ENCODE measurements at places on chromosomes 7 and 10.

DNA sequence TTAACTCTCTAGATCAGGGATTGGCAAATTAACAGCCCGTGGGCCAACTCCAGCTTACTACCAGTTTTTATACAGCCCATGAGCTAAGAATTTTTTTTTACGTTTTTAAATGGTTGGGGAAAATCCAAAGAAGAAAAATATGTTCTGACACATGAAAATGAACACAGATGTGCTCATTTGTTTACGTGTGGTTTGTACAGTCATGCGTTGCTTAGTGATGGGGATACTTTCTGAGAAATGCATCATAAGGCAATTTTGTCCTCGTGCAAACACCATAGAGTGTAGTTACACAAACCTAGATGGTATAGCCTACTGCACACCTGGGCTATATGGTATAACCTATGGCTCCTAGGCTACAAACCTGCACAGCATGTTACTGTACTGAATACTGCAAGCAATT is 8.3 kb upstream of the SMKR1 start:
- DNase-seq, result no peak

DNA sequence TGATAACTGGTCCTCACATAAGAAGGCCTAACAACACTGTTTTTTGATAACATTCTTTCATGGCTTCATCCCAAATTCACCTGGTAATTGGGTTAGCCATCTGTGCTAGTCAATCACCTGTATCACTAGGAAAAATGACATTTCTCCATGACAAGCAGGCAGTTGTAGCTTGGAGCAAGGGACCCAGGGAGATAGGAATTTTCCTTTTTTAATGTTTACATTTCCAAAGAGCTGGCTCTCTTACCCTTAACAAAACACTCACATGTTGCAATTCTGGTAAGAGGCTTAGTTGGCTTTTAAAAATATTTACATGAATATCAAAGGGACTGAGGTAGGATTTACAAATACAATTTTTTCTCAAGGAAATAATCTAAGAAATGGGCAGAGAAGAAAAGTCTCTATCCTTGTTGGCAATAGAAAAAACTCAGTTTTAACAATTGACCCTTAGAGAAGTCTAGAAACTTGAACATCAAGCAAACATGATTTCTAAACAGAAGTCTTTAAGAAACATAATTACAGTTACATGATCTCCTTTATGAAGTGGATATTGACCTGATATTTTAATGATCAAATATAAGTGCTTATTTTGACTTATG is 16.1 kb upstream of the AKR1C1 start:
- no peak for DNase-seq

DNA sequence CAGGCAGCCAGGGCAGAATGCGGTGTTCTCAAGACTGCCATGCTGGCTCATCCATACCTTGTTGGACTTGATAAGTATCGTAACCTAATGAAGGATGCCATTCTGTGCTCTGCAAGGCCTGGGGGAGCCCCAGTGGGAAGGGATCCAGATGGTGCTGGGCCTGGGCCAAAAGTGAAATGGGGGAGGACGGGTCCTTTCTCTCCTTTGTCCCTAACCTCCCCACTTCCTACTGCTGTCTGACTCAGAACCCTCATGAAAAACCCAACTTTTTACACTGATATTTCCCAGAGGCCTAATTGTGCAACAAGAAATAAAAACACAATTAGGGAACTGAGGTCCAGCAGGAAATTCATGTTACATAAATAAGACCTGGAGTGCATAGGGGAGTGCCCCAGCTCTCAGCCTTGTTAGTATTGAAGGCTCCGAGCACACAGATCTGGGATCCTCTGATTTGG is 193.7 kb upstream of the SVIL start:
- no peak for DNase-seq

DNA sequence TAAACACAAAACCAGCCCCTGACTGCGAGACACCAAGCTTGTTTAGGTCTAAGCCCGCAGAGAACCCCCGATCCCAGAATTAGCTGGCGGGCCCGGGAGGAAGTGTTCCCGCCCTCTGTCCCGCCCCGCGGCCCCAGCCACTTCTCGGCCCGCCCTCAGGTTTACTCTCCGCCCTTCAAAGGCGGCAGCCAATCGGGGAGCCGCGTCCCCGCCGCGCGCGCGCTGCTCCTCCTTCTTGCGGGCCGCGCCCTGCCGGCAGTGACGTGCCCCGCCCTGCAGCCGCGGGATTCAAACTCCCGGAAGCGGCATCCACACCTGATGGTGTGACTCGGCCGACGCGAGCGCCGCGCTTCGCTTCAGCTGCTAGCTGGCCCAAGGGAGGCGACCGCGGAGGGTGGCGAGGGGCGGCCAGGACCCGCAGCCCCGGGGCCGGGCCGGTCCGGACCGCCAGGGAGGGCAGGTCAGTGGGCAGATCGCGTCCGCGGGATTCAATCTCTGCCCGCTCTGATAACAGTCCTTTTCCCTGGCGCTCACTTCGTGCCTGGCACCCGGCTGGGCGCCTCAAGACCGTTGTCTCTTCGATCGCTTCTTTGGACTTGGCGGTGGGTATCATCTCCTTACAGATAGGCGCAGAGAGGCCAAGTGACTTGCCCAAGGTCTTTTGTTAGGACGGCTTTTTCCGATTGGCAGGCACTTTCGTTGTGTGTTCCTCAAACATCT is at the start of gene CEP55:
Gene CEP55 (plus strand): TSS at position 291 of the 720 bp plus-strand sequence. CDS start 3,440 bp downstream, outside the sequence.
- DNase-seq, result peak; percentile 79

DNA sequence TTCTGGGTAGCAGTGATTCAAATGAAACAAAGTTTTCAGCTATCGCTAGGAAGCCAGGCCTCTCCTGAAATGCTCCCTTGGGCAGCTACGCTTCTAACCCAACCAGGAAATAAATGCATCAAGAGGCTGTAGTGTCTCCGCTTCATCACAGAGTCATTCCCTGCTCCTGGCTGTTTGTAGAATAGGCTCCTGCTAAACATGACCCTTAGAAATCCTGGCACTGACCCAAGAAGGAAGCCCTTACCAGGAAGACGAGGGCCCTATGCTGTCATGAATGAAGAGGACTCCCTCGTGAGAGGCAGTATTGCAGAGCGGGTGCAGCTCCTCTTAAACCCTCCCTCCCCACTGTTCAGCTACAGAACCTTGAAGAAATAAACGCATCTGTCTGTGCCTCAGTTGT is 48.3 kb downstream of the NOD1 start:
- DNase-seq, result no peak

- no peak for DNase-seq
Observed at GRCh38 chr7:84092207-84092606, 102.4 kb downstream of the SEMA3A start.

- DNase-seq, result no peak
Observed at GRCh38 chr7:28037220-28038010, 143.2 kb downstream of the JAZF1 start.

DNA sequence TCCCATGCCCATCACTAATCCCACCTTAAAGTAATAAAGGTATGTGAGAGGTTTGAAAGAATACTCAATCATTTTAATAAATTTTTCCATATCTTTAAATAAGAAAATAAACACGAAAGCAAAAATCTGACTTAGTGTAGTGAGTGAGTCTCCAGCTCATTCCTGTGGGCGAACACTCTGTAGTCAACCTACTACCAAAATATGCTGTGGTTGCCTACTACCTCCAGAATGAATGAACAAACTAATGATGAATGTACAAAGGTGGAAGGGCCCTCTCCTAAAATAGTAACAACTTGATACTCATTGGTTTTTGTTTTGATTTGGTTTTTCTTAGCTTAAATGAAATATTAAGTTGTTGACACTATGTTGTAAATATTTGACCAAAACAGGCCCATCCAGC is 195.5 kb upstream of the HPS1 start:
- DNase-seq, result no peak

- no peak for DNase-seq
Observed at GRCh38 chr10:60877777-60878120, 66.2 kb downstream of the RHOBTB1 start.

- no peak for DNase-seq
Observed at GRCh38 chr10:69451784-69452251, 553 bp downstream of the TSPAN15 start.

- DNase-seq, result no peak
Observed at GRCh38 chr7:12322284-12322902, 81.3 kb downstream of the VWDE start.

GRCh38 chr7:1555046-1555812 is 776 bp downstream of the TMEM184A start:
- DNase-seq, result no peak

DNA sequence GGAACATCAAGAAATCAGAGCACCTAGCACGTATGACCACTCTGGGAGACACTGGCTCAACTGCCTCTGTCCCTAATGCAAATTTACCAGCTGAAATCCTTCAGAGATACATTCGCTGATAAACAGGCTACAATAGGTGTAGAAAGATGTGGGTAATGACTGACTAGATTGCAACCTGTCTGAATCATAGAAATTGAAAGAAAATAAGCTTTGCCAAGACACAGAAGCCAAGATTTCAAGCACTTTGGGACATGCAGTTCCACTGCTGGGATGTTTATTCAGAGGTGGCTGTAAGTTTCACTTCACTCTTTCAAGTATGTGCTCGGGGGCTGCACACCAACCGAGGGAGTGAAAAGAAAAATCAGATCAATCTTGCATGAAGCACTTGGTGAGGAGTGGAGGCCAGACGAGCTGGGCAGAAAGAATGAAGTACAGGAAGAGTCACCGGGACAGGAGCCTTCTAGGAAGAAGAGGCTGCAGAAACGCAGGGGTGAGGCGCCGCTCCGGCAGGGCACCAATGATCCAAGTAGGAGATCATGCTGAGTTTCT is 276.7 kb downstream of the PARD3 start:
- no peak for DNase-seq

GRCh38 chr10:79490400-79491142 is 21.8 kb upstream of the EIF5AL1 start:
- no peak for DNase-seq

- DNase-seq, result no peak
Observed at GRCh38 chr7:30800785-30801252, 29.6 kb downstream of the MINDY4 start.

DNA sequence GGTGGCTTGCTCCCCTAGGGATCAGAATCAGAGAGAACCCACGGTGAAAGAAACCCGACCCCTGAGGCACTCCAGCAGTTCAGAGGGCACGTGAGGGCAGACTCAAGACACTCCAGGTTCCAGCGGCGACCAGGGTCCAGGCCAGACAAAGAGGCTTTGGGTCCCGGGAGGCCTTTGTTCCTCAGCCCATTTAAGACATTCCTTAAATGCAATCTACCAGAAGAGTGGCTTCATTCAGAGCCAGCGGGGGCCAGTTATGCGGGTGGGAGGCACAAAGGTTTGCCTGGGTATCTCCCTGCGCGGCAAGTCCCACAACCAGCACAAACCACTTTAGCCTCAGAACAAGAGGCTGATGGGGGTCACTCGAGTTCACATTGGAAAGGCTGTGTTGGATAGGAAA is 53.6 kb downstream of the AFAP1L2 start:
- no peak for DNase-seq

DNA sequence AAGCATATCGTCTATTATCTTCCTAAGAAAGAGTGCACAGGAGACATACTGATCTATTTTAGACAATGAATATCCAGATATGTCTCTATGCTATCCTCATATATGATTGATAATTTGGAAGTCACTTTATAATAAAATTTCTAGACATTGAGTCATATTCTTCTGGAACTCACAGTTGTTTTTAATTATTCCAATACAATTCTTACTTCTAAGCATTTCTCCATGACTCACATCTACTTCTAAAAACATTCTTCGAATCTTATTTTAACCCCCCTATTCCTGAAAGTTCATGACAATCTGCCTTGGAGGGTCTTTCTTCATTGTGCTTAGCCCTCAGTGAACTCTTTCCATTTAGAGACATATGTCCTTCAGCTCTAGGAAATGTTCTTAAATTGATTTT is 368.1 kb downstream of the MDFIC start:
- DNase-seq, result no peak

- DNase-seq, result no peak
Observed at GRCh38 chr10:78288663-78289062, 255.0 kb downstream of the RPS24 start.

GRCh38 chr7:111029141-111029572 is 61.8 kb upstream of the LRRN3 start:
- no peak for DNase-seq

DNA sequence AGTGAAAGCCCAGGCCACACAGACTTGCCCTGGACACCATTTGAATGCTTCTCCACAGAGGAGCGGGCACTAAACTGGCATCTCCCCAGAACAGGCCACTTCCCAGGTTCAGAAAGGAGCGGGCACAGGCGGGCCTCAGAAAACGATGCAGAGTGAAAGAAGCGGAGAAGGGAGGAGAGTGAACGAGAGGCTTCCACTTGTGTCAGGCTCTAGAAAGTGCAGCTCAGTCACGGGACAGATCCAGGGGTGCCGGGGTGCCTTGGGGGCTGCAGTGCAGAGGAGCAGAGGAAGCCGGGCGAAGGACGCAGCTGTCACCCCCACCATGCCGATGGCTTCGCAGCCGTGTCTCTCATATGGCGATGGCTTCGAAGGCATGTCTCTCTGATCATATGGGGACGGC is 26.1 kb upstream of the PRKAR1B start:
- no peak for DNase-seq

GRCh38 chr10:74994854-74995253 is 116.6 kb upstream of the SAMD8 start:
- no peak for DNase-seq

GRCh38 chr7:6035165-6035564 is 4.0 kb downstream of the ANKRD61 start:
- no peak for DNase-seq

- DNase-seq, result no peak
Observed at GRCh38 chr7:107563081-107563774, 492 bp downstream of the COG5 start.

GRCh38 chr10:112790030-112790429 is 160.0 kb upstream of the TCF7L2 start:
- no peak for DNase-seq

- no peak for DNase-seq
Observed at GRCh38 chr10:44413416-44413815, 28.5 kb upstream of the CXCL12 start.

GRCh38 chr10:43760514-43760913 is 111.8 kb upstream of the ZNF32 start:
- DNase-seq, result no peak

DNA sequence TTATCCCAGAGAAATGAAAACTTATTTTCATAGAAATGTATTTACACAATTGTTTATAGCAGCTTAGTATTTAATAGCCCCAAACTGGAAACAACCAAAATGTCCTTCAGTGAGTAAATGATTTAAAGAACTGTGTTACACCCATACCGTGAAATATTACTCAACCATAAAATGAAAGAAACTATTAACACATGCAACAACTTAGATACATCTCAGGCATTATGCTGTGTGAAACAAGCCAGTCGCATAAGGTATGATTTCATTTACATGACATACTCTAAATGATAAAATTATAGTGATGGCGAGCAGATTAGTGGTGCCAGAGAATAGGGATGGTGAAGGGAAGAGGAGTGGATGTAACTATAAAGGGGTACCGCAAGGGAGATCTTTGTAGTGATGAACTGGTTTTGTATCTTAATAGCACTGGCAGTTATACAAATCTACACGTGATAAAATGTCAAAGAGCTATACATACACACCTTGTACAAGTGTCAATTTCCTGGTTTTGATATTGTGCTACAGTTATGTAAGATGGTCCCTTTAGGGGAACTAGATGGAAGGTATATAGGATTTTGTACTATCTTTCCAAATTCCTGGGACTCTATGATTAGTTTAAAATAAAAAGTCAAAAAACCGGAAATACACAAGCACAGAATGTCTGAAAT is 40.5 kb downstream of the MACC1 start:
- no peak for DNase-seq

- DNase-seq, result no peak
Observed at GRCh38 chr10:52778511-52779392, 6.2 kb upstream of the MBL2 start.

All from NCI-H1436 treated with DMSO at 0.1 percent for 48 hours (cell line).